Retina (tissue), 1 donor: ENCODE measurements at places on chromosomes 7 and 10.

DNA sequence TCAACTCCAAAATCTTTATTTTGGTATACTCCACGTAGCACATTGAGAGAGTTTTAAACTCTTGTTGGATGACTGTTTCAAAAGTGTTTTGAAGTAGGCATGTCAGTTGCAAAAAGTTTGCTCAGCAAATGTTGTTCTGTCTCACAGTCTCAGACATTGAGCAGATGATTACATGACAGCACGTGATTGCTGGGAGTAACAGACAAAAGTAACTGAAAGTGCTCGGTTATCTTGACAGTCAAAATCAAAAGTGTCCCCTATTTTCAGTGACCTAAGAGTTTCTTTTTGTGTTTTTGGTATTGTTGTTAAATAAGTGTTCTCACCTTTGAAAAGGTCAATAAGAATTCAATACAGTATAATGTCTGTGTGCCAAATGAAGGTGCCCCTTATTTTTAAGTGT lies 84.3 kb downstream of the CFTR start:
- no peak for DNase-seq

DNA sequence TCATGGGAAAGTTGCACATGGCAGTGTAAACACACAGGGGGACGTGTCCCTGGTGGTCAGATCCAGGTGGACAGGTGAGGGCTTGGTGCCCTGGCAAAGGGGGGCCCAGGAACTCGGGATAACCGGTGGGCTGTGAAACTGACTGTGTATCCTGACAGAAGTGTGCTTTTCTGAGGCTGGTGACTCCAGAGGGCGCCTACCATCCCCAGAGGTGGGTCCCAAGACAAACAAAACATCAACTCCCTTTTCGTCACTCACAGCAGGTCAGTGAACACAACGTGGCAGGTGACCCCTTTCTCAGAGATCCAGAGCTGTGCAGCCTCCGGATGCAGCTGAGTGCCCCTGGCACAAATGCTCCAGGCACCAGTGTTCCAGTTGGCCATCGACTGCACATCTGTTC lies 56.0 kb upstream of the DDC start:
- DNase-seq = no peak

DNA sequence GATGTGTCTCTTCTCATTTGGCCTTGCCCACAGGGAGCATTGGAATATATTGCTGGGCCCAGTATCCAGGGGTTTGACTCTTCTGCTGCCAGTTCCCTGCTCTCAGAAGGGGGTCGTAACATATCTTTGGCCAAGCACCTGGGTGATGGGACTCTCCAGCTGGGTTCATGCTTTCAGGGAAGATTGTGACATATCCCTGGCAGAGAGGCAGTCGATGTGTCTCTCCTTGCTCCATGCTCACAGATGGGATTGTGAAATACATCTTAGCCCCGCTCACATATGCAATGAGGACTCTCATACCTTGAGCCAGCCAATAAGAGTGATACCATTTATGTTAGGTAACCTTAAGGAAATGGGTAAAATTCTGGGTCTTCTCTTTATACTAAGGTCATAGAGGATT lies 39.2 kb upstream of the ZNF680 start:
- no peak for DNase-seq

GRCh38 chr10:7117806-7118674 lies 292.8 kb downstream of the SFMBT2 start:
- DNase-seq = peak; percentile 28

GRCh38 chr7:41731493-41732435 lies 28.9 kb upstream of the INHBA start:
- no peak for DNase-seq

DNA sequence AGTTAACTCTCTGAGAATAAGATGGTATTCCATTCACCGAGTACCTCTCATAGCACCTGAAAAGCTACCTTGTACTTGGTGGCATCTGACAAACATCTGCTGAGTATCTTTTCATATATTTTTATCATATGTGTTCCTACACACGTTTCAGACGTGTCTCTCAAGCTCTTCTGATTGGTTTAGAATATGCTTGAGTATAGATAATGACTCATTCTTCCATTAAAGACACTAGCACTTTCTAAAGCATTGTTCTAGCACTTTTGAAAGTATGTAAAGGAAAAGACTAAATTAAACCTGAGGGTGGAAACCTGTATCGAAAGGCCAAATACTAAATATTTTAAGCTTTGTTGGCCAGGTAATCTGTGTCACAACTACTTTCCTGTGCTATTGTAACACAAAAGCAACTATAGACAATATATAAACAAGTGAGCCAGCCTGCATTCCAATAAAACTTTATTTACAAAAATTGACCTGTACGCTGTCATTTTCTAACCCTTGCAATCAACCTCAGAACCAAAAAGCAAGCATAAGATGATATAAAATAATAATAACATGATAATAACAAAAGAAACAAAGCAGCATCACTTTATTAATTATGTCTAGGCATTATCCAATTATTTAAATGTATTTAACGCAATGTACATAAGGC lies 95.3 kb downstream of the DGKI start:
- DNase-seq = no peak

DNA sequence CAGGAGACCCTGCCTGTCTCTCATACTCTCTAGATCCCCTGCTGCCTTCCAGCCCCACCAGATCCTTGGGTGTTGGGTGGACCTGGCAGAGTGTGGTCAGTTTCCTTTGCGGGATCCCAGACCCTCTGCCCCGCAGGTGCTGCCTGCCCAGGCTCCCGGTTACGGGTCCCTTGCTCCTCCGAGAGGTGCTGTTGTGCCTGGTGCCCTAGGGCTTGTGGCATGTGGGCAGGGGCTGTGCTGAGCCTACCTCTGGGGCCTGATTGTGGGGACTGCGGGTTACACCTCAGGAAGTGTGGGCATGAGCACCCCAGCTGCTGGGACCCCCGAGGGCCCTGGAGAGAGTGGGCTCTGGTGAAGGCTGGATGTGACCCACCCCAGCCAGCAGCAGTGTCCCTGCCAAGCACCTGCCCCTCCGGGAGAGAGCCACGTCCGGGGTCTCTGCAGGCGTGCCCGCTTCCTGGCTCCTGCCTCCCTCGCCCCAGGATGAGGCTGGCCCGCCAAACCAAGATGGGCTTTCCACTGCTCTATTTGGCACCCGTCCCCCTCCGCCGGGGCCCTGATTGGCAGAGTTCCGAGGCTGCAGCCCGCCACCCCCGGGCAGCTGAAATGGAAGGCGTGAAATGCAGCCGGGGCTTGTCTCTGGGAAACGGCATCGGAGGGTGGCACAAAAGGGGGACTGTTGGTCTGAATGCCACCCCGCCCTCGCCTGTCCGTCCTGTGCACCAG lies 17.0 kb downstream of the CLIP2 start:
- no peak for DNase-seq

DNA sequence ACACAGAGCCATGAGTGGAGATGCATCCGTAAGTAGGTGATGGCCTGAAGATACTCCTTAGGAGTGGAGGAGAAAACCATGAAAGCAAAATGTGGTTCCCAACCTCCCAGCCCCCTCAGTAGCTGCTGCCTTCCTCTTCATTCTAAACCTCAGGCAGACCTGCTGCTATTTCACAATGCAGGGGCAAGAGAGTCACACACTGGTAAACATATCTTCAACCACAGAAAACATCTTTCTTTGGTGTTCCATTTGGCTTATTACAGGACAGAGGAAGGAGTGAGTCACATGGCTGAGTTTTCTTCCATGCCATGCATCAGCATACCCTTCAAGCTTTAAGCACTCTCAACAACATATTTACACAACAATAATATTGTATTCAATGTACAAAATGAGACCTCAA lies 342.1 kb downstream of the BMPER start:
- no peak for DNase-seq

GRCh38 chr10:48414778-48415177 lies 108.3 kb downstream of the MAPK8 start:
- DNase-seq = no peak

DNA sequence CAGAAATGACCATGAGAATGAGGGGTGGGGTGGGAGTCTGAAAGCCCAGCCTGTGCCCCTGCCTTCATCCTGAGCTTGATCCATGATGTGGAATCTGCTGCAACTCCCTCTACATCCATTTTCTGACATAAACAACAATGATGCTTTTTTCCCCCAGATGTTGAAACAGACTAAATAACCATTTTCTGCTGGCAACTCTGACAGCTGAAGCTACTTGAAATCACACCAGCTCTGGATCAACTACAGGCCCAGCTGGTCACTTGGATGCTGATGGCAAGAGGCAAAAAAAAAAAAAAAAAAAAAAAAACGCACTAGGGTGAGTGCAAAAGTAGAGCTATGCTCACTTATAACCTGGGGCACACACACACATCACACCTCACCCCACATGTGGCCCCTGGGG lies 74.2 kb downstream of the FAM107B start:
- no peak for DNase-seq

GRCh38 chr7:217781-218180 lies 25.4 kb downstream of the FAM20C start:
- DNase-seq = no peak

GRCh38 chr10:118729641-118730258 lies 25.0 kb downstream of the CACUL1 start:
- DNase-seq = no peak

GRCh38 chr7:102234131-102234530 lies 52.5 kb upstream of the SH2B2 start:
- DNase-seq = no peak

- no peak for DNase-seq
These were observed 4.3 kb downstream of the ELOVL3 start for GRCh38 chr10:102230264-102230860.

DNA sequence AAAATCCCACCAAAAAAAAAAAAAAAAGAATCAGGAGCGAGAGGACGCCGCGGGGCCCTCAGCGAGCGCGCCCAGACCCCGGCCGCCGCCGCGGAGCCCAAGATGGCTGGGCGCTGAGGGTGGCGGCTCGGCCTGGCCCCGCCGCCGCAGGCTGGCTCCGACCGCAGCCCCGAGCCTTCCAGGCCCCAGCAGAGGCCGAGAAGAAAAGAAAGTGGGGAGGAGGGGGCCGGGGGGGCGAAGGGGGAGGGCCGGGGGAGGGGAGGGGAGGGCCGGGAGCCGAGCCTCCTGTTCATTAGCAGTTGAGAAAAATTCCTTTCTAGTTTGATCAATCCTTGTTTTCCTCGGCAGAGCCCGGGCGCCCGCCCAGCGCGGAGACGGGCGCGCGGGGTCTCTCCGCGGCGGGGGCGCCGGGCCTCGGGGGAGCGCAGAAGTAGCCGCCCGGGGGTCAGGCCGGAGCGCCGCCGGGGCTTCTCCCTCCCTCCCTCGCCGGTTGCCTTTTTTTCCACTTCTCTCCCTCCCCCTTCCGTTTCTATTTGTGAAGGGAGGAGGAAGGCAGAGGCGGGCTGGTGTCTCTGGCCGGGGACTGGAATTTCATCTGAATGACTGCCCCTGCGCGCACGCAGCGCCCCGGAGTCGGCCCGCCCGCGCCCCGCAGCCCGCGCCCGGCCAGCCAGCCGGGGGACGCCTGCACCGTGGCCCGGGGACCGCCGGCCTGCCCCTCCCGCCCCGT lies 778 bp upstream of the TRIM8 start:
- DNase-seq = peak; percentile 82
